Caco-2 (cell line): ENCODE measurements at places on chromosomes 2 and 18.
A peak's percentile ranks its signal among the peaks of the same experiment; 100 is the strongest.

DNA sequence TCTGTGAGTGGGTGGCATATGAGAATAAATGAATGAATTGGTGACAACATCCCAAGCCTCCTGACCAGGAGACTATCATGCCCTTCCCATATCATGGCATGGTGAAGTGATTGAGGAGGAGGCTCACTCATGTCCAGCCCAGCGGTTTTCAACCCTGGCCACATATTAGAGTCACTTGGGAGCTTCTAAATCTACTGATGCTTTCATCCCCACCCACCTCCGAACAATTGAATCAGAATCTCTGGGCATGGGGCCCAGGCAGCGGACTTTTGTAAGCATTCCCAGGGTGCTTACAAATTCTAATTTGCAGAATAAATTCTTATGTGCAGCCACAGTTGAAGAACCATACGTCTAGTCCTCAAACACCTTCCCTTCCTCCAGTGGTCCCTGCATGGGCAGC is 81.7 kb upstream of the SEC11C start:
- DNase-seq, result no peak

DNA sequence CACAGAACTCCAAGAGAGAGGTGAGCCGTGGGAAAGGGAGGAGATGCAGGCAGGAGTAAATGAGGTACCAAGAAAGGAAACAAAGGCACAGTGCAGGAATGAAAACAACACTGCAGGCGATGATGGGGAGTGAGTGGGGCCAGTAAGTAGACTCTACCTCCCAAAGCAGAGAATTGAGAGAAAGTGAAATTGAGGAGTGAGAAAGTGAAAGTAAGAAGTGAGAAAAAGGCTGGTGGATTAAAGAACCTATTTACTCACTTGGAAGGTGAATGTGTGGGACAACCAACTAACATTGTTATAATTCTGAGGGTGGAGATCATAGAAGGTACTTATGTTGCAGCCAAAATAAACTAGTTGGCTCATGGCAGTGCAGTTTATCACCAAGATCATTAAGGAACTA is 193.1 kb upstream of the TMEM200C start:
- no peak for DNase-seq

DNA sequence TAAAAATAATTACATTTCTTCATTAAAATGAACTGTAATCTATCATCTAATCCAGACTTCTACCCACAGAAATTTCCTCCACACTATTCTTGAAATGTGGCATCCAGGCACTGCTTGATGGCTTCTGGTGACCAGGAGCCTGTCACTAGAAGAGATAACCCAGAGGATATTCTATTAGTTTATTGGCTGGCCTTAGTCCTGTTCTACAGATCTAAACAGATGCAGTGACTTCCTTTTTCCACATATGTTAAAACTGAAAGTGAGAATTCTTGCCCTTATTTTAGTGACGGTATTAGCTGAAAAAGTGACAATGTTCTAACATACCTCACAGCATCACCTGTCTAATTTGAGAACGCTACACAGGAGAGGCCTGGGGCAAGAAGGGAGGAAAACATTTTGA is 775.4 kb downstream of the TSN start:
- DNase-seq, result no peak

GRCh38 chr2:189527812-189528592 is 52.6 kb downstream of the SLC40A1 start:
- DNase-seq, result no peak

- no peak for DNase-seq
Observed at GRCh38 chr18:58046794-58047555, 2.9 kb downstream of the NEDD4L start.

DNA sequence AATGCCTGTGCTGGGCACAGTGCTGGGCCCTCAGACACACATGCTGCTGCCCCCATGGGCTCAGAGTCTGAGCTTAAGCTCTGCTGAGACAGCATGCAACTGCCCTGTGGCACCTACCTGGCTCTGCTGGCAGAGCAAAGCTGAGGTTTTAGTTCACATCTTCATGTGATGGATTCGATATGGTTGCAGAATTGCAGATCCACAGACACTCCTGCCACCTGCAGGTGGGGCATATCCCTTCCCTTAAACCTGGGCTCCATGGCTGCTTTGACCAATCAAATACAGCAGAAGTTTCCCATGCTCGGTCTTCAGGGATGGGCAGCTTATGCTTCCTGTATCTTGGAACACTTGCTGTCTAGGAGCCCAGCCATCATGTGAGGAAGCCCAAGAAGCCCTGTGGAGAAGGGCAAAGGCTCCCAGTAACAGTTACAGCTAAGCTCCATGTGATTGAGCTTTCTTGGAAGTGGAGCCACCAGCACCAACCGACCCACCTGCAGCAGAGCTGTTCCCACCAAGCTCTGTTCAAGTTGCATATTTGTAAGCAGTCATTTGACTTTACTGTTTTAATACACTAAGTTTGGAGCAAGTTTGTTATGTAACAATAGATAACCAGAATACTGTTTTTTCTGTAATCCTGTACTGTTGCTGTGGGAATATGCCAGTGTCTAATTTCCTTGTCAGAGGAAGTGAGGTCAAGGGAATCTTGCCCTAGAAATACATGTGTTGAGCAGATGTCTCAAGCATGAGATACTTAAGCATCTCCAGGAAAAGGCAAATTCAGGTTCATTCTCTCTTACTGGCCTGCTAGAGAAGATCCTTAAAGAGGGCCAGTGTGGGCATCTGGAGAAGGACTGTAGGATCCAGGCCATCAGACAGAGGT is 79.3 kb downstream of the SH3RF3 start:
- no peak for DNase-seq

GRCh38 chr2:191917967-191918651 is 71.2 kb upstream of the CAVIN2 start:
- DNase-seq, result no peak

GRCh38 chr2:112698834-112699515 is 21.8 kb upstream of the NT5DC4 start:
- no peak for DNase-seq

DNA sequence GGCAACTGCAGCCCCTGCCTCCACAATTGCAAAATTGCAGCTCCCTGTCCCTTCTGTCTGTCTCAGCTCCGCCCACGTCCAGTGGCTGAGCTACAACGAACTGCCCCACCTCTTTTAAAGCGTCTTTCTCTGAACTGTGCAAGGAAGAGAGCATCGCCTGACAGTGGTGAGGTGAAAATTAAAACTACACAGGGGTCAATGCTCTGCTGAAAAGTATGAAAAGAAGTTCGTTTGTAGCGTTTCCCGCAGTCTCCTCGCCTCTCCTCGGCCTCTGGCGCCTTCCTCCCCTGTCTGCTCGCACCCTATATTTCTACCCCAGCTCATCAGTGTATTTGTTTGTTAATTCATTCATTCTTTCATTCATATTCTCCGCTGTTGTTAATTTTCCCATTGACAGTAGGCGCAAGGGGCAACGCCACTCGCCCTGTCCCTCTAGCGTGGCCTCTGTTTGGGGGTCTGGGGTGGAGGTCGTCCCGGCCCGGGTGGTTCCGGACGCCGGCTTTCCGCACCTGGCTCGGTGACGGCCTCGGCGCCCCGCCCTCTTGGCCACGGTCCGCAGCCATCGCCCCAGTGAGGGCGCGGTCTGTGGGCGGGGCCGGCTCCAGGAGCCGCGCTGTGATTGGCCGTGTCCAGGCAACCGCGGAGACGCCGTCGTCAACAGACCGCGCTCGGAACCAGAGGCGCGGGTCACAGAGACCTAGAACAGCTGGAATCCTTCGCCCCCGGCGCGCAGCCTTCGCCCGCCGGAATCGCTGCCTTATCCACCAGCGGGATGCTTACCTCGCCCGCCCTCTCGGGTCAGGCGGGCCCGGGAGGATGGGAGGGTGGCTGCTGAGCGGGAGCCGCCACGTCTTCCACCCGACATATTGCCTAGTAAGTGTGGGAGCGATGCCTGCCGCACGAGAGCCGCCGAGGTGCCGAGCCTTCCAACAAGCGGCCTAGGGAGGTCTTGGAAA is at the start of gene VWA3B:
VWA3B (plus strand) TSS at position 677 of the 956 bp plus-strand sequence. CDS start 5,926 bp downstream, outside the sequence.
- DNase-seq, result peak; percentile 94

- DNase-seq, result no peak
Observed at GRCh38 chr2:231883468-231883881, 42.7 kb downstream of the NPPC start.

DNA sequence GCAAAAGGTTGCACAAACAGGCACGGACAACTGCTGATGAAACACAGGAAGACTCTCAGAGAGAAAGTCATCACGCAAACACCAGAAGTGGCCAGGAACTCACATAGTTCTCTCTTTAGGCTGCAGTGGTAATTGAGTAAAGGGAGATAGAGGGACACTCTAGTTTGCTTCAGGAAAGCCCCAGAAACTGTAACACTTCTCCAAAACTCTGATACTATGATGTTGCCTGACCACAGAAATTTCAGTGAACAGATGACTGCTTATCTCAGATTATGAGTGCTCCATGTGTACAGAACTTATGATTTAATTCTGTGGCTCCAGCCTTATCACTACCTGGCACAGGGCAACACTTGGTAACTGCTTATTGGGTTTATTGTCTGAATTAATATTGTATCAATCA is 311.5 kb upstream of the GYPC start:
- DNase-seq, result no peak

- DNase-seq, result no peak
Observed at GRCh38 chr2:120783969-120784372, 48.3 kb downstream of the GLI2 start.

DNA sequence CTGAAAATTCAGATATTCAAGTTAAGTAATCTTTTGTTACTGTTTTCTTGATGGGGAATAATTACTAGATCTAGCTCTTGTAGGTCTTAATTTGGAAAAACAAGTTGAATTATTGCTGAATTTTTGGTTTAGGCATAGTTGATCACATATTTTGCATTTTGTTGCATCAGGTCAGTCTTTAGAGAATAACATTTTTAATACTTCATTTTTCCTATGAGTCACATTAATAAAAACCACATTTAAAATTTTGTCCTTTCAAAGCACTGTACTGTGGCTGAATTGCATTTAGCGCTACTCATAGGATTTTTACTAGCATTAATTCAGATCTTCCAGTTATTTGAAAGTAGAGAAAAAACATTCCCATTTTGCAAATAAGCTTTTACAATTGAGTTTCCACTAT is 23.2 kb downstream of the MAP4K4 start:
- DNase-seq, result no peak

GRCh38 chr18:43866696-43867095 is 589.4 kb upstream of the SYT4 start:
- DNase-seq, result no peak

DNA sequence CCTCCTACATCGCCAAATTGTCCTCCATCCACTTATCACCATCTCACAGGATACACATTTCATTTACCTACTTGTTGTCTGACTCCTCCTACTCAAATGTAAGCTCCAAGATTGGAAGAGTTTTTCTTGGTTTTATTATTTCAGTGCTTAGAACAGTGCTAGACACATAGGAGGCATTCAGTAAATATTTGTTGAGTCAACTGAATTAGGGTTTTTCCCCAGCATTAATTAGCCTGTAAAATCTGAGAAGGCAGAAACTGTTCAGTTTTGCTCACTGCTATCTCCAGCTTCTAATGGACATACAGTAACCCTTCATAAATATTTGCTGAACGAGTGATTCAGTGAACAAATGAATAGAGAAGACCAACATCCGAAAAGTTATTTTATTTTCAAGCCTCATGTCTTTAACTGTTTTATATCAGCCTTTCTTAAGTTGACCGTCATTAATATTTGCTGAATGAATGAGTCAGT is 800 bp downstream of the TTC21B start:
- DNase-seq, result no peak

DNA sequence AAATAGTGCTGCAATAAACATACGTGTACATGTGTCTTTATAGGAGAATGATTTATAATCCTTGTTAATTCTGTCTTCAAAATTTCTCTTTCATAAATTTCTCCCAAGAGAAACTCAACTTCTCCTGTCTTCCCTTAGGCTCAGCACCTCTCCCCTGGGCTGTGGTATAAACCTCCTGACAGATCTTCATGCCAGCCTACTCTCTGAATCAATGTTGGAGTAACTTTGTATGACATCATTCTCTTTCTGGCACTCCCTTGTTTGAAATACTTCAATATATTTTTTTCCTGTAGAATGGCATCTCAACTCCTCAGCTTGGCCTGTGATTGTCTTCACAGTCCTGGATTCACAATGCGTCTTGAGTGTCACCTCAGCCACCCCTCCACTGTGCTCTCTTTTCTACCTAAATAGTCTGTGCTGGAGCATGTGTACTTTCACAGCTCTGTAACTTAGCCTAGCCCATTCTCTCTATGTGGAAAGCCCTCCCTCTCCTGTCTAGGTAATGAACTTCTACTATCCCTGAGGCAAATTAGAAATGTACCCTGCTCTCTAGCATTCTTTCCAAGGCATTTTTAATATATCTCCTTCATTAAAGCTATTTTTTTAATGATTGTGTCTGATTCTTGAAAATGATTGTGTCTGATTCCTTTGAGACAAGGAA is 649.9 kb upstream of the FANCL start:
- no peak for DNase-seq

- DNase-seq, result no peak
Observed at GRCh38 chr18:9365406-9365805, 30.8 kb downstream of the TWSG1 start.

DNA sequence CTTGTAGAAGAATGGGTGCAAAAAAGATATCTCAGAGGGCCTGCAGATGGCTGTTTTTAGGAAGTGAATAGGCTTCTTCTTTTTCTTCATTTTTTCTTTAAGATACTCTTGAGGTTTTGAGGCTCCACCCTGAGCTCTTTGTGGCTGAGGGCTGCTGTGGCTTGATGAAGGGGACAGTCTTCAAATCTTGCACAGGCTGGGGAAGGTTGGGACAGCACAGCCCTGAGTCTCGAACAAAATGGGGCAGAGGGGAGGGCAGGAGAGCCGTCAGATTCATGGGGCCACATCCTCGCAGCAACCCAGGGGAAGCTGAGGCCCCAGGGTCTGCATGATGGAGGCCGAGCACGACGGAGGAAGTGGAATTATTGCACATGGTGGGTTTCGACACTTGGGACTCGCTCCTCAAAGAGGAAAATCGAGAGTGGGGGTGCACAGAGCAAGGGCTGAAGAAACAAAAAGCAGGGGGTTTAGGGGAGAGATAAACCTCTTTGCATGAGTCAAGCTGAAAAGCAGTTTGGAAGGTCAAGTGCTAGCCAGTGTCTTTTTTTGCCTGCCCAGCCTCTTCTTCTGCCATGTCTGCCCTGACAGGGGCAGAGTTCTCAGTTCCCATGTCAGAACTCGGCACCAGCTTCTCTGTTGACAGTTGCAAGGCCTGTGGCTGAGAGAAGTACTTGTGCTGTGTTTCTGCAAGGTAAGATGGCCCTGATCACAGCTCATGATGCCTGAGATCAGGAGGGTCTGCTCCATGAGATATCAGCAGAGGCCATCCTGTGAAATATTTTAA is 19.5 kb downstream of the INPP4A start:
- DNase-seq, result no peak

DNA sequence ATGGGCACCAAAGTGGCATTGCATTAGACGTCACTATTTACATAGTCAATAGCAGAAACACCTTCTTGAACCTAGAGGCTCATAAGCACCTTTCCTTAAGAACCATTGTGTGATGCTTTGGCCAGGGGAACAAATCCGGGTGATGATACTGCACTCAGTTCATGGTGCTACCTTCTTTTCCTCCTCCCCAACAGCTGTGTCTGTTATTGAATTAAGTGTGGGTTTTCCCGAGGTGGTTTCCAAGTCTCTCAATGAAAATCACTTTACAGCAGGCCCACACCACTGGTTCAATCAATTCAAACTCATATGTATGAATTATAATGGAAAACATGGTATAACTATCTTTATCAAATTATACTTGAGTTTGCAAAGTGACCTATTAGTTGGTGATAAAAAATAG is 9.3 kb upstream of the EFEMP1 start:
- no peak for DNase-seq
